Mesenteric fat pad (tissue), 1 donor: ENCODE measurements at places on chromosomes 2 and 18. TPM values are rescaled to one million over a fixed set of nuclear protein-coding genes. Genes with fewer than 3 reads are reported as not detected.

Gene CHST10
- 4.1 TPM for total RNA-seq

Gene EVX2
- not detected for total RNA-seq

Gene ASXL3
- 1.5 TPM for total RNA-seq

Gene PRADC1
- total RNA-seq: 31.1 TPM

Gene MOGAT1
- 0.74 TPM for total RNA-seq

Gene PER2
- total RNA-seq: 9.9 TPM

Gene RESP18
- total RNA-seq: not detected

Gene TFCP2L1
- total RNA-seq: 3.1 TPM

Gene TMEM37
- 56.4 TPM for total RNA-seq

Gene COL6A3
- 409 TPM for total RNA-seq

Gene PEX13
- 14.4 TPM for total RNA-seq

Gene AOX1
- total RNA-seq: 220 TPM

Gene SLC35F6
- total RNA-seq: 65.5 TPM

Gene SH3RF3
- total RNA-seq: 20.4 TPM

Gene BOK
- total RNA-seq: 115 TPM

Gene C2orf80
- total RNA-seq: not detected

Gene CHST9
- total RNA-seq: not detected

Gene BCL11A
- total RNA-seq: 0.64 TPM

Gene KIAA2012
- not detected for total RNA-seq

Gene ELOA2
- not detected for total RNA-seq
